ENCODE measurements at places on chromosomes 3 and 15.

- DNase-seq = no peak
These were observed 194.0 kb downstream of the ITPR1 start for GRCh38 chr3:4687167-4687566.

DNA sequence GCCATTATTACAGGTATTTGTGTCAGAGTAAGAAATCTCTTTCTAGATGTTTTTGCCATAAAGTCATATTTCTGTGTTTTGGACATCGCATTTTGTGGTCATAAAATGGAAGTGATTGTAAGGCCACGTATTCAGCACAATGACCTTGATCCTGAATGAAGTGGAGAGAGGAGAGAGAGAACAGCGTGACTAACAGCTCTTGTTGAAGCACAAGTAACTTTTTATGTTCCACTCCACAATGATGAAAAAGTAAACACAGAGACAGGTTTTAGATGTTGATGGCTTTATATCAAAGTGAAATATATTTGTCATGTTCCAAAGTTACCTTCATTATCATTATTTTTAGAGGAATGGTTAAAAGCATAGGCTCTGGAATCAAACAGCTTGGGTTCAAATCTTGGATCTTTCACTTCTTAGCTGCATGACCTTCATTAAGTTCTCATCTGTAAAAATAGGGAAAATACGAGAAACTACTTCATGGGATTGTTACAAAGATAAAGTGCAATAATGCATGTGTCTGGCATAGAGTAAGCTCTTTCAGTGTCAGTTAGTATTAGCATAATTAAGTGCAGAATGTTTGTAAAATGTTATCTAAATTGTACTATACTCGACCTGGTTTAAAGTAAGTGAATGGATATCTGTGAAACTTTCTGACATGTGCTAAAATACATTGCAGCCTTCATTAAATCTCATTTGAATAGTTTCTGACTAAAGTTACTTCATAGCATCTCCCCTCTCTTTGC is 341.5 kb upstream of the DNAJC19 start:
- no peak for DNase-seq

GRCh38 chr15:34335176-34336032 is 2.2 kb downstream of the SLC12A6 start:
- DNase-seq = no peak

DNA sequence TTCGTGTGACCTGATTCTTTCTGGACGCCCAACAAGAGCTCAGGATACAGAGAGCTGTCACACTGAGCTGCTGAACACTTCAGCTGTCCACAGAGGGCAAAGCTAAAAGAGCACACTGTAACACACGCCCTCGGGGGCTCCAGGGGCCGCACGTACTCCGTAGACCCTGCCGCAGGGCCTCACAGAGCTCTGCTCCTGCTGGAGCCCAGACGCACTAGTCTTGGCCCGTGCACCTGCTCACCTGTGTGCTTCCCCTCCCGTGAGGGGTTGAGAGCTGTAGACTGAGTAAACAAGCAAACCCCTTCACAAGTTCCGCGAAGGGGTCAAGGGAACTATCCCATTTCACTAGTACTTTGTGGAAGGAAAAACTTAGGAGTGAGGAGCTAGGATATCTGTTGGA is 30.7 kb upstream of the TUSC7 start:
- no peak for DNase-seq

DNA sequence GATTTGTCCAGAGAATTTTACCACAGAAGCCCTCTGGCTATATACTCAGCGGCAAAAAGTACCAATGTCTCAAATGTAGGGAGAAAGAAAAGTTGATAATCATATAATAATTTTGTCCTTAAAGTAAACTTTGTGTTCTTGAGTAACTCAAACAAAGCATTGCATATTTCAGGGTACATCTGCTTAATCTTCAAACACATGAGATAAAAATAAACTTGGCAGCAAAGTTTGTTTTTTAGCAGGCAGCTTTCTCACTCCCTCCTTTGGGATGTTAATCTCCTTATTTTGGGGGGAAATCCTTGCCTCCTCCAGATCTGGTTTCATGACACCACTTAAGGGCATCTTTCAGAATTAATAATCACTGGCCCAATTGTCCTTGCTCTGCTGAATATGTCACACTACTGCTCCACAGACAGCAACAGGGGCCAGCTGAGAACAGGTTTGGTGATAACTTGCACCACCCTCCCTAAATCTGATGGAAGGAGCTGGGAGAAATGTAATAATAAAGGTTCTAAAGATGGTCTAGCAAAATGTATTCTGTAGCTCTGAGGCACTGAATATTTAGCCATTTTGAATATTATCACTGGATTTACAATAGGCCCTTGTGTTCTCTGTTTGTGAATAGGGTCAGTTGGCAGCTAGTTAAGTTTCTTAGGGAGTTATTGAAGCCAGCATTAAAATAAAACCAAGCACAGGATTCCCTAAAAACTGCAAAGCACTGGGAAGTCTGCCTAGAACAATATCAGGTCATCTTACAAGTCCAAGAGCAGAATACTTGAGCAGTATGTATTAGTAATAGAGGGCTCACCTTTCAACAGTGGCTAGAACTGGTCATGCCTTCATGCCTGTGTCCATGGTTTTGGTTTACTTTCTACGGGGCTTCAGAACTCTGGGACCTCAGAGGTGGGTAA is 79.2 kb downstream of the EFL1 start:
- DNase-seq = no peak

GRCh38 chr15:45182996-45183395 is 4.8 kb downstream of the SHF start:
- no peak for DNase-seq

DNA sequence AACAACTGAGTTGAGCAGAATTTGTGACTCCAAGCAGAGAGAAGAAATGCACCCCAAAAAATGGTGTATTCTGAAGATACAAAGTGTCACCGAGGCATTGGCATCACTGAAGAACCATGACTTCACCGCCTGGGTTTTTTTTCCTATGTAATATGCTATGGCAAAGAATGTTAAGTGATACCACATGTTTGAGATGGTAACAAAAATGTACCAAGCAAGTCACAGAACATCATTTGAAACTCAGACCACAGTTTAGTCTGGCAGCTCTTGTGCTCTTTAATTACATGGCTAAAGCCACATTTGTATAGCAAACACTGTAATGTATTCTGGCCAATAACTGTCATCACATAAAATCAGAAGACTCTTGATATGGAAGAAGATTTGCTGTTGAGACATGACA is 323.5 kb downstream of the ULK4 start:
- DNase-seq = no peak

DNA sequence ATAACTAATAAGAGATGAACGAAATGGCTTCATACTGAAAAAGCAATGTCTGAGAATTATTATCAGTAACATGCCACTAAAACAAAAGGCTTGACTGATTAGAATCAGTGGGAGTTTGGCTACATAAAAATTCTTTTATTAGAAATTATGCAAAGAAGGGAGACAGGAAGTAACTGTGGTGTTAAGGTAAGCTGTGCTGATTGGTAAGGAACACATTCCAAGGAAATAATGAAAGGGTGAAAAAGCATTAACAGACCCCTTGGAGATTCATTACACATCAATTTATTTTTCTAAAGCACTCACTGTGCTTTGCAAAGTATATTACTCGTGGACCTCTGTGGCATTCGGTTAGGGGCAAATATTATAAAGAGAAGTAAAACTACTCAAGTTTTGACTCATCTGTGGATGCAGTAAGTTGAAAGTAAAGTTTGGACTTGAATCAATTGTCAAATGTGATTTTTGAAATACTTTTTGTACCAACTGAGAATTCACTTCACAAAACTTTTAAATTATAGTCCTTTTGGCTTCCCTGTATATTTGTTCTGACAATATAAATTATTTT is 176.1 kb upstream of the ZPLD1 start:
- no peak for DNase-seq

Data from stimulated activated CD4-positive, alpha-beta T cell treated with anti-CD3 and anti-CD28 coated beads, TNF-alpha, amount 100 ng/mL, for 1 hour (primary cell).